ENCODE measurements at places on chromosomes 1 and 21.

DNA sequence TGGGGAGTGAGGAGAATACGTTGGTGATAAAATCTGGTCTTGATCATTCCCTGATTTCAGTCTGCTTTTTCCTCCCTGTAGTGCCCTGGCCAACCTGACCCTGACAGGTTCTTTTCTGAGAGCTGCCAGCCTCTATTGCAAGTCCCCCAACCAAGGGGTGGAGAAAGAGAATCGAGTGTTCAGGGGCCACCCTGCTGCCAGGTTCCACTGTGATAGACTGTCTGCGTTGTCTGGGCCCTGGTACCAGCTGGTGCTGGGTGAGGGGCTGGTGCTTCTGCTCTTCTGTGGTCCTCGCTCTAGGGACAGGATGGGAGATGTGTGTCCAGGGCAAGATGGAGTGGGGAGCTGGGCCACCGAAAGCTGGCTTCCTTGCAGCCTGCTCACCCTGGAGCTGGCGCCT lies 214.6 kb downstream of the CAMTA1 start:
- DNase-seq, result no peak

DNA sequence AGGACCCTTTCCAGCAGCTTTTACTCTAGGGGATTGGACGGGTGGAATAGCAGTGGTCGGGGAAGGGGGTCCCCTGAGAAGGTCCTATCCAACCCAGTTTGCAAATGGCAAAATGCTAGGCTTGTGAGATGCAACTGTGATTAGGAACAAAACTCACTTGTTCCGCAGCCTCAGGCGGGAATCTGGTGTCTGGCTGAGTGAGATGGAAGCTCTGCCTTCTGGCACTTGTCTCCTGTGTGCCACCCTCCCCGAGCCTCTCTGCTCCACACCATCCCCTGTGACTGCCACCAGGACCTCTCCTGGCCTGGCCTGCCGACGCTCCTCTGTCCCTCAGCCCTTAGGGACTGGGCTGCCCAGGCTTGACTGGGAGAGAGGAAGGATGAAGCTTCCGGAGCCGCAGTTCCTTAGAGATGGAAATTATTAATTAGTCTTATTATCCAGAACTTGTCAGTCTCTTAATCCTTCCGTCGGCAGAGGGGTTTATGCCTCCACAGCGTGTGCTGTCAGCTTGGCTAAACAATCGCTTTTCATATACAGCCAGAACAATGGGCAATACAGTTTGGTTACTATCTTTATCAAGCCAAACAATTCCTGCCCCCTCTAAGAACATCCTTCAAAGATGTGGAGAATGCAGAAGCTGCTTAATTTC lies 292.8 kb upstream of the VAMP3 start:
- DNase-seq, result no peak

DNA sequence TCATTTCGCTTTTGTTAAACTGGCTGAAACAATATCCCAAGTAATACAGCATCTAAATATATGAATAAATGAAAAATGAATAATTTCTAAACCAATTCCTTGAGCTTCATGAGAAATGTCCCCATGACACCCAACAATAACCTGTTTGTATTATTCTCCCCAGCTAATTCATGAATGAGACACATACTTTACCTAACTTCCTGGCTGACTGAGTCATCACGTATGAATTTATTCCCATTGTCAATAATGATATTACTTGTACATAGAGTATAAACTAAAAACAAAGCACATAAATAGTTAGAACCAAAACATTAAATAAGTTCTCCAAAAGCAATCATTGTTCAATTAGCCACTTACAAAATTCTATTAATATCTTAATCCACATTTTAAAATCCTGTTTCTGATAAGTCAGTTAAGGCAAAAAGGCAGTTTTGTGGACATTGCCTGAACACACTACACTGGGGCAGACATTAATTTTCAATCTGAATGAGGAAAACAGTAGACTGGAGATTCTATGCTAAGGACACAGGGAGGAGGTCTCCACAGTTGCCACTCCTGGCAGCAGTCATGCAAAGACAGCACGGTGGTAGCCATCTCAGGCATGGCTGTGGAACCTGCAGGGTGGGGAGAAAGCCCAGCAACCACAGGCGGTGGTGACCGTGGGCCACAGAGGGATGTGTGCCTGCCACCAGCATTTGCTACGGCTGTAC lies 48.2 kb downstream of the SLC9C2 start:
- no peak for DNase-seq

GRCh38 chr1:222084996-222085395 lies 343.1 kb upstream of the DUSP10 start:
- no peak for DNase-seq

- no peak for DNase-seq
Measured at GRCh38 chr1:116328671-116329070, 44.4 kb upstream of the ATP1A1 start.

GRCh38 chr1:42334240-42335049 lies 590 bp downstream of the FOXJ3 start:
- DNase-seq, result no peak

DNA sequence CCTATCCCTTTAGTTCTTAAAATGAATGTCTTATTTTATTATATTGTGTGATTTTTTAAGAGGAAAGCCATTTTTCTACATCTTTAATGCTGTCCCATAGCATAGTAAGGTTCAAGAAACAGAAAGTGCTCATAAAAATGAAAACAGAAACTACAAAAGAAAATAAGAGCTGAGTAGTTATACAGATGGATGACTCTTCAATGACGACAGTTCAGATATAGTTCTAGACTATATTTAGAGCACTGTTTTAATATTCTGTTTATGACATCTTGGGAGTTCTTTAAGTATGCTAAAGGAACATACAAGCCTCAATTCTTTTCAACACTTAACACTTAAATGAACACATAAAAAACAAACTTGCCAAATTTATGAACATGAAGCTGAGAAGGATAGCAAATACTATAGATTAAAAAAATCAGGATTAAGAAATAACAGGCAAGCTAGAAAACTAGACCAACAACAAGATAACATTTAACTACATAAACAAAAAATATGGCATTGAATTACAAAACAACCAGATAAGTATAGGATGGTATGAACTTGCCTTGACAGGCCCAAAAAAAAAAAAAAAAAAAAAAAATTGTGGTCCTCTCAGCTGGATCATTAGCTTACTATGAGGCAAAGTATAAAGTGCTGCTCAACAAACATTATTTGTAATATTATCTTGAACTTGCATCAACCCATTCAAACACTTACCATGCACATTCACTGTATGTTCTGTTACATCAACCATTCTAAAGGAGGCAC lies 87.9 kb downstream of the ZZZ3 start:
- no peak for DNase-seq

- DNase-seq, result no peak
Measured at GRCh38 chr21:36926989-36927718, 39.3 kb downstream of the HLCS start.

DNA sequence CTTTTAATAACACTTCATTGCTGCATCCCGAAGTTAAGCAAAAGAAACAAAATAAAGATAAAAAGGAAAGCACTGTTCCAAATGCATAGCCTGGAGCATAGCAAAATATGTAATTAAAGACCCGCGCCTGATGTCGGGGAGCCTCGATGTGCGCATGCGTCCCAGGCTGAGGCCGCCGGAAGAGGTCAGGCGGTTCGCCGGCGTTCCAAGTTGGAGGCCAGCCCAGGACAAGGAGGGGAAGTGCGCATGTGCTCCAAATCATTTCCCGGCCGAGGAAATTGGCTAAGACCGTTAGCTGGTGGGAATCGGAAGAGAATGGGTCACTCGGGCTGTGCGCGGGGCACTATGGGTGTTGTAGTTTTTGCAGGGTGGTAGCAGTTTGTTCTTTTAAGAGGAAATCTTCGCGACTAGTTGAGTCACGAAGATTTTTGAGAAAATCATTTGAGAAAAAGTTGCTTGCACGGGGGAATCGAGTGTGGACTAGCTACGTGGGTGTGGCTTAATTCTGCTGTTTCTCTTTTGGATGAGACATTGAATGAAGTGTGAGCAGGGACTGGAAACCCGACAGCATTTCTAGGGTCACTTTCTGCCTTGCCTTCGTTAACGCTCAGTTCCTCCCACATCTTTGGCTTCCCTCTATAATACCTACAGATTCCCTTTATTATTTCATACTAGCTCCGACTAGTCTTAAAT lies 31.0 kb upstream of the CD1D start:
- DNase-seq, result peak; percentile 17

DNA sequence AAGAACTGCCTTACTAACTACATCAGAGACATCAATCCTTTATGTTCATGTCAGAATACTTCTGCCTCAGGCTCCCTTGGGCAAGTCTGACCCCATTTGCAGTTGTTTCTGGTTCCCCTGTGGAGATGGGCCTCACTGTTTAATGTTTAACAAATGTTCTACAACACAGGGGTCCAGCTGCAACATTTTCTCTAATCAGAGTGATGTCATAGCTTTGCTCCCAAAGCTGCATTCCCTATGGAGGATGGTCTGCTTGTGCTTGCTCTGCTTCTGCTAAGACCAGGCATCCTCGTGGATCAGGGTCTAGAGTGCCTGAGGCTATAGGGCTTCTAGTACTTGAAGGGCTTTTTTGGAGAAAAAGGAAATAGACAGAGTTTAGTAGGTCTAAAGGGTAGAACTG lies 1071.2 kb downstream of the TTLL7 start:
- no peak for DNase-seq

DNA sequence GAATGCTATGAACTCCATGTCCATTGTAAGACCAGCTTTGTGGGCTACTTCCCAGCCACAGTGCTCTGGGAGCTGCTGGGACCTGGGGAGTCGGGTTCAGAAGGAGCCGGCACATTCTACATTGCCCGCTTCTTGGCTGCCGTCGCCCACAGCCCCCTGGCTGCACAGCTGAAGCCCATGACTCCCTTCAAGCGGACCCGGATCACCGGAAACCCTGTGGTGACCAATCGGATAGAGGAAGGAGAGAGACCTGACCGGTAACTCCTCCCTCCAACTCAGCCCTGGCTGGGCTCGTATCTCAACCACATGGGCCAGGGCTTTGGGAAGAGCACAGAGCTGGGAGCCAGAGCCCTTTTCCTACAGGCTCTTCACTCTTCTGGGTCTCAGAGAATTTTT lies 15.4 kb downstream of the MOV10 start:
- DNase-seq, result no peak

DNA sequence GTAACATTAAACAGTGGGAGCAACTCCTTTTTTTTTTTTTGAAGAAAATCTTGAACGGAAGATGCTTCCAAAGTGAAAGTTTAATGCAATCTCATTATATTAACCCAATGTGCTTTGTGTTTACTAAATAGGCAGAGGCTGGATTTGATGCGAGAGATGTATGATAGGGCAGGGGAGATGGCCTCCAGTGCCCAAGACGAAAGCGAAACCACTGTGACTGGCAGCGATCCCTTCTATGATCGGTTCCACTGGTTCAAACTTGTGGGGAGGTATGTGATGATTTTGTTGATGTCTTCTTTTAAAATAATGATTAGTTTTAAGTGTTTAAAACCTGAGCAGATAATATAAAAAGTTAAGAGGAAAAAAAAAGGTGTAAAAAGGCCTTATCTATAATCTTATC lies 74.2 kb upstream of the PGD start:
- no peak for DNase-seq

GRCh38 chr21:41966041-41966833 lies 12.4 kb upstream of the C2CD2 start:
- DNase-seq, result no peak

GRCh38 chr21:44947930-44948331 lies 8.1 kb downstream of the SLX9 start:
- no peak for DNase-seq

GRCh38 chr21:34022627-34023335 lies 50.6 kb upstream of the MRPS6 start:
- DNase-seq, result no peak

DNA sequence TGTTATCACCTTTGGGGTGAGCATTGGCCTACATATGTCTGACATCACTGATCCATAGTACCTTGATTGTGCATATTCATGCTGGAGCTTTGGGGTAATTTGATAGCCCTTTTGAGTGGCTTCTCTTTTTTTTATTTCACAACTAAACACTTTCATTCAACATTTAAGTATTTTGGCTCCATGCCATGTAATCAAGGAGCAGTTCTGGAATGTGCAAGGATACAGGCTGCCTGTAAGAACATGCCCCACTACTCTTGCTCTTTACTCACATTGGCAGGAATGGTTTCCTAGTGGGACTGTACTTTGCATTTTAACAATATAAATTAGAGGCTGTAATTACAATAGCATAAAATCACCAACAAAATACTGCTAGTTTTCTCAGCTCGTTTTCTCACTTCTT lies 300.7 kb upstream of the SPAG17 start:
- no peak for DNase-seq

- DNase-seq, result no peak
Measured at GRCh38 chr1:106676021-106676420, 380.5 kb upstream of the PRMT6 start.

- no peak for DNase-seq
Measured at GRCh38 chr21:45450423-45451090, 45.6 kb downstream of the COL18A1 start.

- no peak for DNase-seq
Measured at GRCh38 chr1:167566766-167567165, 13.2 kb upstream of the CREG1 start.

DNA sequence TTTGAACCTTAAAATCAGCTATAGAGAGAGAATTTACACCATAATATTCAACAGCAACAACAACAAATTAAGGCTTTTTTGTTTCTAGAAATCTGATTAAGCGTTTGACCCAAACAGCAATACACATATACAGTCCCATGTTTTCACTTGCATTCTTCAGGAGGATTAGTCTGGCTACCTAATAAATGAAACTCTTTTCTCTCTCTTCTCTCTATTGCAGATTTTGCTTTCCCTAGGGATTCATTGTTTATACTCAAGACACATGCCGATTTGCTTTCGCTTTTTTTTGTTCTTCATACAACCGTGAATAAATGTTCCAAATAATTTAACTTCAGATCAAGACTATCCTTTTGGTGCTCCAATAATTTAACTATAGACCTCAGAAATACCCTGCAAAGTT lies 162.4 kb upstream of the PTBP2 start:
- no peak for DNase-seq

- no peak for DNase-seq
Measured at GRCh38 chr1:221002601-221003000, 123.4 kb downstream of the HLX start.

GRCh38 chr1:169106921-169107602 lies 572 bp downstream of the ATP1B1 start:
- DNase-seq, result no peak

DNA sequence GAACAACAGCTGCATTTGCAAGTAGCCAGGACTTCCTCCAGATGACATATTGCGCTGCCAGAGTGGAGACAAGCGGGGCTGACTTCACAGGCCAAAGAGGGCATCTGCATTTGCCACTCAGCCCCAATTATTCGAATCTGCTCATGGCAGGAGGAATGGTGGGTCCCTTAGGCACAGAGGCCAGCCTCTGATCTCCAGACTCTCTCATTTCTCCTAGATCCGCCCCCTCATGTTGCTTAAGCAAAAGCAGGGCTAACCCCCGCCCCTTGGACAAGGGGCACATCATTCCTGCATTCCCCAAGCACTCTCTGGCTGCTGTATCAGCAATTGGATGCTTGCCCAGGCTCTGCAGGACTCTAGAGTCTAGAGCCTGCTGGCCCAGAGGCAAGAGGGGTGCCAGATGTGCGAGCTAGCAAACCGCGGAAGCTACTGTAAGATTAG lies 262.4 kb downstream of the ST6GALNAC3 start:
- DNase-seq, result no peak

GRCh38 chr1:237041461-237041794 lies 556 bp upstream of the RYR2 start:
- no peak for DNase-seq

- DNase-seq, result no peak
Measured at GRCh38 chr1:72623299-72623708, 341.0 kb upstream of the NEGR1 start.

GRCh38 chr1:58460469-58460868 lies 86.1 kb downstream of the OMA1 start:
- DNase-seq, result no peak

Measured in activated CD4-positive, CD25-positive, alpha-beta regulatory T cell treated with anti-CD3 and anti-CD28 coated beads, Interleukin-2, amount 50 U/mL, for 16 hours (primary cell).